Fibroblast of upper back skin (primary cell): ENCODE measurements at places on chromosomes 12 and 14.

GRCh38 chr14:21077672-21078071, 7.6 kb downstream of the ARHGEF40 start:
- no peak for DNase-seq

GRCh38 chr12:124847113-124848074, 16.3 kb downstream of the SCARB1 start:
- DNase-seq: no peak

DNA sequence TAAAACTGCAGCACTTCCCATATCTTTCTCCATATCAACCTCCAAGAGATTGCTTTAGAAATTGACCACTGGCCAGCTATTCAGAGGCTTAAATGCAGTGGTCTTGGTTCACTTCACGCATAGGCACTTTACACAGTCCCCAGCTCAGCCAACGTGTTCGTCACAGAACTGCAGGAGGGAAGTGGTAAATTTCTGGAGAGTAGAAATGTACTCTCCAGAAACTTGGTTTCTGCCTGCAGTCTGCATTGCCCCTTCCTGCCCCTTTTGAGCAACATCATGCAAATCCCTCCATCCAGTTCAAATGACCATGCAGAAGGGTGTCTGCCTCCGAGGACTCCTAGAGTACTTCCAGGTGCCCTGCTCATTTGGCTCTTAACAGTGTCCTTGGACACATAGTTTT, 42.7 kb upstream of the NEDD1 start:
- no peak for DNase-seq

DNA sequence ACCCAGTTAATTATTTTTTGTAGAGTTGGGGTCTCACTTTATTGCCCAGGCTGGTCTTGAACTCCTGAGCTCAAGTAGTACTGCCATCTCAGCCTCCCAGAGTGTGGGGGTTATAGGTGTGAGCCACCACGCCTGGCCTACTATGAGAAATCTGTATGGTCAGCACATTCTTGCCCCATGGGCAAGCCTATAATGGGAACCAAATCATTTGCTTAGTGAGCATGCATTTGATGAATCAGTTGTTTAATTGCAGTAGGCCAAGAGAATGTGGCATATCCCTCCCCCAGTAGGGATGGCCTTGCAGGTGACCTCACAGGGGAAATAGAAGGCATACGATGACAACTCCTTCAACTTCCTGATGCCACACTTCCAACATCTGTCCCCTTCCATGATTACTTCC, 122.7 kb downstream of the DIP2B start:
- no peak for DNase-seq
